GM10248 (cell line): ENCODE measurements at places on chromosomes 12 and 14.
A peak's percentile ranks its signal among the peaks of the same experiment; 100 is the strongest.

DNA sequence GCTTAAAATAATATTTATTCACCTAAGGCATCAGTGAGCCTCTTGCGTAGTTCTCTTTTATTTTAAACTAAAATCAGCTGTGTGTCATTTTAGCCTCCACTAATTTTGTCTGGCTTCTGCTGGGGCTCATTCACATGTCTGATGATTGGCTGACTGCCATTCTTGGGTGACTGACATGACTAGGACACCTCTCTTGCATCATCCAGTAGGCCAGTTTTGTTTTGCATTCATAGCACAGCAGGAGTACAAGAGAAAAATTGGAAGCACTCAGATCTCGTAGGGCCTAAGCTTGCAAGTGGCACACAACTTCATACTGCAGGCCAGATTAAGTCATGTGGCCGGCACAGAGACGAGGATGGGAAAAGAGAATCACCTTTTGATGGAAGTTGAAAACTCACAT lies 1226.5 kb downstream of the GALC start:
- no peak for DNase-seq

- DNase-seq: no peak
These were observed 17.5 kb upstream of the VSX2 start for GRCh38 chr14:74221741-74222140.

DNA sequence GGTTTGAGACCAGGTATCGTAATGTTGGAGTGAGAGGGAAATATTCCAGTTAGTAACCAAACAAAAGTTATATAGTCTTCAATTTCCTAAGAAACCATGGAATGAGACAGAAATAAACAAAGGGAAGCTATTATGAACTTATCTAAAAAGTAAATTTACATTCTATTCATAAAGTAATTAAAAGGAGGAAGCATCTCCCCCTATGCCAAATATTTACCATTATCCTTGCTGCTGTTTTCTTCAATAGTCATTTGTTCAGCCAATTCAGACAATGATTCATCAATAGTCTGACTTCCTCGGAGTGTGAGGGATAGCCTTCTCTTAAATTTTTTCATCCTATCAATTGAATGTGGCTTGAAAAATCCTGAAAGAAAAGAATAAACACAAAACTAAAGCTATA lies 65.7 kb downstream of the CDK17 start:
- DNase-seq: no peak

DNA sequence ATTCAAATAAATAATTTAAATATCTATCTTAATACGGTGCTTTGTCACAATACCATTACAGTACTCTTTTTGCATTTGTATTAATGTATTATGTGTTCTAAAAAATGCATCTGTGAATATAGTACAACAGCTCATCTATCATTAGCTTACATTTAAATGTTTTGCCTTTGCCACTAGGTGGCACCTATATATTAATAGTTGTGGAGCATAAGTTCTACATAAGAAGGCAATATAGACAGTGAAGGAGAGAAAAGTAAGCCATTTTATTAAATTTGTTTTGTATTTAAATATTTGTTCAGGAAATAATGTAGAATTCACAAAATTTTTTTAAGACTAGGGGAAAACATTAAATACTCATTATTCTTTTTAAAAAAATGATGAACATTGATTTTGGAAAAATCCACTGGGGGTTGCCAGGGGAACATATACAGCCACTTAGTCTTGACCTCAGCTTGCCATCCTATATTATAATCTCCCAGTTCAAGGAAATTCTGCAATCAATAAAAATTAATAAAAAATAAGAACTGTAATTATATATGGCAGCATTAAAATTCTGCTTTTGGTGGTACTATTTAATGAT lies 9.8 kb downstream of the CCER1 start:
- peak; percentile 26 for DNase-seq

- DNase-seq: peak; percentile 75
These were observed 57.9 kb downstream of the TRPV4 start for GRCh38 chr12:109775172-109775881.

GRCh38 chr12:130649101-130650045 lies 66.7 kb downstream of the RIMBP2 start:
- no peak for DNase-seq

DNA sequence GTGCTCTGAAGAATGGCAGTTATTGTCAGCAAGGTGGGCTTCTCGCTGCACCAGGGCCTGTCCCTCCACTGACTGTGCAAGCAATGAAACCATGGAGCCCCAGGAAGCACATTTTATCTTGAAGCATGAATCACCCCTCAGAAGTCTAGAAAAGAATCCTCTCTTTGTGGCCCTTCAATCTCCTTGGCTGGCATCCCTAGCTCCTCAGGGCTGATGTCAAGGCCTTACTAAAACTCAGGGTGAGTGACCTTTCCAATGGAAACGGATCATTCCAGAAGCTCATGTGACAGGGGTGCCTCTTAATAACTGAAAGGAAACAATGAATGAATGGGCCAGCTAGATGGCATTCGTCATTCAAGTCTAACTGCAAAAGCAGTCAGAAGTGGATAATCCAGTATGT lies 22.3 kb upstream of the PLEKHH1 start:
- no peak for DNase-seq

DNA sequence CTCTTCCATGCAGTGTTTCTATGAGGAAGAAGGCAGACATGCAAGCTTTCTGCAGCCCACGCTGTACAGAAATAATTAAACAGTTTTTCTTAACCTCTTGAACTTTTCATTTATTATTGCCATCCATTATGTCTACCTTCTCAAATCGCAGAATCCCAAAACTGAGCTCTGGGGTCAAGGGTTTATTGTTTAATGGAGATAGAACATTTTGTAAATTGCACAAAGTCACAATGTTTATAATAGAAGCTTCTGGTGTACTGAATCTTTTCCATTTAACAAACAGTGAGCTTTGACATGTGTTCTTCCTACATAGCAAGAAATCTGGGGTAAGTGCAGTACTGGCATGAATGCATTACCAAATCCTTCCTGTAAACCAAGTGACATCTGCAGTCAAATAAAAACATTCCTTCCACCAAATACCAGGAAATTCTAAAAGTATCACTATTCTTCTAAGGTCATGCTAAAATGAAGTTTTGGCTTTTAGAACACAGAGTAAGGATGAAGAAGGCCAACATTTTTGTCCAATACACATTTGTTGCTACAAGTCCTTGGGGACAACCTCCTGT lies 385.3 kb upstream of the DDHD1 start:
- no peak for DNase-seq
